Bronchial epithelial cell (primary cell): ENCODE measurements at places on chromosomes 6 and 20. TPM values are rescaled to one million over a fixed set of nuclear protein-coding genes. Genes with fewer than 3 reads are reported as not detected.

DNA sequence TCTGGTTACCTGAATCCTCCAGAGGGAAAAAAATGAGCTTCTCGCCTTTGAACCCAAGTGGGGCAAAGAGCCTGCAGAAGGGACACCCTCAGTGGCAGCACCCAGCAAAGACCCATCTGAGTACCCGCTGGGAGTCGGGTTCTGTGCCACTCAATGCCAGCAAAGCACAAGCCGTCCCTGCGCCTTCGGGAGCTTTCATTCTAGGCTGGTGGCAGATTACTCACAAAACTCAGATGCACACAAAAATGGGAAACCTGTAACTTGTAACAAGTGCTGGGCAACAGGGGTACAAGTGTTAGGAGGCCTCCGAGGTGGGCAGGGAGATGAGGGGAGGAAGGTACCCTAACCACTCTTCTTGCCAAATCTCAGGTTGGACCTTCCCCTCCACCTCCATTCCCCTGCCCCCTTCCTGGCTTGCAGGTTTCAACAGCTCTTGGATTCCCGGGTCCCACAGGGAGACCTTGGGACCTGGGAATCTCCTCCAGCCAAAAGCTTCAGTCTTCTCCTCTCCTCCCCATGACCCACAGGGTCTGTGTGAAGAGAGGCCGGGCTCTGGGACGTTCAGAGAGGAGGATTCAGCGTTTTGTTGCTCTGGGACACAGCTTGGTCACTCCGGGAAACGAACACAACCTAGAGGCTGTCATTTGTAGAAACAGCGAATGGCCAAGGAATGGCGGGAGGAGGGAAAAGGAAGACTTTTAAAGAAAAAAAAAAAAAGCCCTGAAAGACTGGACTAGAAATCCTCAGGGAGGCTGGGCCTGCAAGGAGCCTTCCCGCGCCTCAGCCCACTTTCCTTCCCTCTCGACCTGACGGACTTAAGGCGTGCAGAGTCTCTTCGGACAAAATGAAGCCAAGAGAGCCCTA, 1.2 kb upstream of the PARD6B start:
- no peak for DNase-seq

DNA sequence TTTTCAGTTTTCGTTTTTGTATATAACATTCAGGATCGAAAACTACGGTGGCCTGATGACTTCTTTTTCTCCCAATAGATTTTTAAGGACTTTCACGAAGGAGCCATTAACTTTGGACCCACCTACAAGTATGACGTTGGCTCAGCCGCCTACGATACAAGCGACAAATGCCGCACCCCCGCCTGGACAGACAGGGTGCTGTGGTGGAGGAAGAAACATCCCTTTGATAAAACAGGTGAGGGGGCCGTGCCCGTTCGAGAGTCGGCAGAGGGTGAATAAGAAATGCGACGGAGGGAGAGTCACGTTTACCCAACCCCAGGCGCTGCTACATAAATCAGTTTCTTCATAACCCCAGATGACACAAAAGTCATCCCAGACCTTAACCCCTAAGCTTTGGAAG, 91.5 kb downstream of the SERAC1 start:
- no peak for DNase-seq

DNA sequence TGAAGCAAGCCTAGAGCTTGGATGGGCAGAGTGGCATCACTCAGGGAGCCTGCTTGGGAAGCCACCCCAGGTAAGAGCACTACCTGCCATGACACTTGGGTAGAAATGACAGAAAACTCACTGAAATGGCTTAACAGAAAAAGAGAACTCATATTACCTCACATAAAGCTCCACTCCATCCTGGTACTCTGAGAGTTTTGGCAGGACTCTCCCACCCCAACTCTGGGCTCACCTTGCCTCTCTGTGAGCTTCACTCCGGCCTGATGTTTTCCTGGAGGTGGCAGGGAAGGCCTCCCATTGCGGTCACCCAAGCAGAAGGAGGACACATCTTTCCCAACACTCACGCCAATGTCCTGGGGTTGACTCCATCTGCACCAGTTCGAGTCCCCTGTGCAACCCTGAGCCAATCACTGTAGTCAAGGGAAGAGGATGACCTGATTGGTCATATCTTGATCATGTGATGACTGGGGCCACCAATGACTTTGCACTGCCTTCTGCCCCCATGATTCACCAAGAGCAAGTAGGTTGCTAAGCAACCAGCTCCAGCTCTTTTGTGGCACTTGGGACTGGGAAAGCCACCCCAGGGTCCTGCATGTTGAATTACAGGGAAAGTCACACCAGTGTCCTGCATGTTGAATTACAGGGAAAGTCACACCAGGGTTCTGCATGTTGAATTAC, 446.1 kb upstream of the SULF2 start:
- no peak for DNase-seq

GRCh38 chr6:159700970-159701369, 7.9 kb upstream of the SOD2 start:
- DNase-seq = no peak

- no peak for DNase-seq
These were observed 1075.6 kb downstream of the HACE1 start for GRCh38 chr6:103784117-103784516.

DNA sequence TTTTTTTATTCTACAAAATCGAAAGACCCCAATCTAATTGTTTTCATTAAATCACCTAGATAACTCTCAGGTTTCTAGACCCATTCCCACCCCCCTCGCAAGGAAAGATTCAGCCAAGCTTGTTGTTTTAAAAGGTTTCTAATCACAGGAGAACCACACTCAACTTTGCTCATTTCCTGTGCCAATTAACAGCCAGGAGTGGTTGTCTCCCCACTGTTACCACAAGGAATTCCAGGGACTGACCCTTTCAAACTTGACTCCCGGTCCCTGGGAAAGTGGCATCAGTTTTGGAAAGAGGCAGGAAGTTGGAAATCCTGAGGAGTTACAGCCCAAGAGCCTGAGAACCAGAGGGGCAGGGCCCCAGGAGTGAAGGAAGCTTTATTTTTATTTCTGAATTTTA, 561.3 kb upstream of the JAG1 start:
- peak; percentile 42 for DNase-seq

DNA sequence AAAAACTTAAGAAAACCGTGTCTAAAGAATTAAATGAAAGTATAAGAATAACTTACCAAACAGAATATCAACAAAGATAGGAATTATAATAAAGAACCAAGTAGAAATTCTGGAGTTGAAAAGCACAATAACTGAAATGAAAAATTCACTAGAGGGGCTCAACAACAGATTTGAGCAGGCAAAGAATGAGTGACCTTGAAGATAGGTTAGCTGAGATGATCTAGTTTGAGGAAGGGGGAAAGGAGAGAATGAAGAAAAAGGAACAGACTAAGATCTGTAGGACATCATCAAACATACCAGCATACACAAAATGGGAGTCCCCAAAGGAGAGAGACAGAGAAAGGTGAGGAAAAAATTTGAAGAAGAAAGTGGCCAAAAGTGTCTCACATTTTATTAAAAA, 37.7 kb upstream of the TULP1 start:
- no peak for DNase-seq

- peak; percentile 82 for DNase-seq
These were observed 1.7 kb downstream of the PHF10 start for GRCh38 chr6:169722362-169723199.

- DNase-seq = no peak
These were observed 38.0 kb downstream of the HIVEP2 start for GRCh38 chr6:142906945-142907470.

DNA sequence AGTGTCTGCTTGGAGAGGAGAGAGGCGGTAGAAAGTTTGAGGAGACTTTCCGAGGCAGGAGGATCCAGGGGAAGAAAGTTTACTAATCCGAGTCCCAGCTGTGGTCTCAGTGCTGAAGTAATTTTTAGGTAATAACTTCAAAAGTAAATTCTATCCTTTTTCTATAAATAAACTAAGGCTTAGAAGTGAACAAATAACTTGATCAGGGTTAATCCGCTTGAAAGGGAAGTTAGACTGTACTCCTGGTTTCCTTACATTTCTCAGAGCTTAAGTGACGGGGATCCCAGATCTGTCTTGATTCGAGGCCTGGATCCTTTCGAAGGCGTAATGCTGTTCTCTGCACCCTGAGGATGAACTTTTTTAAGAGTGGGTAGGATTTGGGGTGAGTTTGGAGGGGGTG, 2.6 kb downstream of the STK35 start:
- no peak for DNase-seq

DNA sequence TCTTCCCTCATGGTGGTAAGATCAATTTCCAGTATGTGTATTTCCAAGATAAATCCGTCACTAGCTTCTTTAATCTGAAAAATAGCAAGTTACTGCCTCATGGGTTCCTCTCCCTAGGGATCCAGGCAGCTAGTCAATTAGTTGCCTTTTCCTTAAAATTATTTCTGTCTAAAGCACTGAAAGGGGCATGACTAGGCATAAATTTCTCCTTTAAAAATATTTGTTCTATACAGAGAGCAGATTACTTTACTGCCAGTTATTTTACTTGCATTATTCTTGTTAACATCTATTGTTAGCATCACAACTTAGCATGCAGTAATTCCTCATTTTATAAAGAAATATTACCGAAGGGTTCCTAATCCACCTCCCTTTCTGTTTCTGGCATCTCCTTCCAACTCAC, 1.4 kb downstream of the MTCL3 start:
- no peak for DNase-seq

DNA sequence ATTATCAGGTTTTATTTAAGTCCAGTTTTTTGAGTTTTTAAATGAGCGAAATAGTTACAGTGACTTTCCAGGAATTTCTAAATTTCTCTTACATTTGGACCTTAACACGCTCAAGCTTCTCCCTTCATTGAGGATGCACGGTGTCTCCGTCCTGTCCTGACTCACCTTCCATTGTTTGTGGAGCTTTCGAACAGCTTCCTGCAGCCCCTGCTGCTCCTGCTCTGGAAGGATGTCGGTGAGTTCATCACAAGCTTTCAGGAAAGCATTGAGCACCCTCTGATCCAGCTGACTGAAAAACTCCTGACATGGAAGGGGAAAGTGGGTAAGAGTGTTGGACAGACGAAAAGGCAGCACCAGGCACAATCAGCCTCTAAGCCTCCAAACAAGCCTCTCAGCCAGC, 183.7 kb downstream of the SYNE1 start:
- no peak for DNase-seq

GRCh38 chr20:23267909-23268308, 82.7 kb upstream of the NXT1 start:
- no peak for DNase-seq

GRCh38 chr6:102038964-102039363, 645.5 kb downstream of the GRIK2 start:
- no peak for DNase-seq

- no peak for DNase-seq
These were observed 1.7 kb upstream of the HCK start for GRCh38 chr20:32050324-32050841.

DNA sequence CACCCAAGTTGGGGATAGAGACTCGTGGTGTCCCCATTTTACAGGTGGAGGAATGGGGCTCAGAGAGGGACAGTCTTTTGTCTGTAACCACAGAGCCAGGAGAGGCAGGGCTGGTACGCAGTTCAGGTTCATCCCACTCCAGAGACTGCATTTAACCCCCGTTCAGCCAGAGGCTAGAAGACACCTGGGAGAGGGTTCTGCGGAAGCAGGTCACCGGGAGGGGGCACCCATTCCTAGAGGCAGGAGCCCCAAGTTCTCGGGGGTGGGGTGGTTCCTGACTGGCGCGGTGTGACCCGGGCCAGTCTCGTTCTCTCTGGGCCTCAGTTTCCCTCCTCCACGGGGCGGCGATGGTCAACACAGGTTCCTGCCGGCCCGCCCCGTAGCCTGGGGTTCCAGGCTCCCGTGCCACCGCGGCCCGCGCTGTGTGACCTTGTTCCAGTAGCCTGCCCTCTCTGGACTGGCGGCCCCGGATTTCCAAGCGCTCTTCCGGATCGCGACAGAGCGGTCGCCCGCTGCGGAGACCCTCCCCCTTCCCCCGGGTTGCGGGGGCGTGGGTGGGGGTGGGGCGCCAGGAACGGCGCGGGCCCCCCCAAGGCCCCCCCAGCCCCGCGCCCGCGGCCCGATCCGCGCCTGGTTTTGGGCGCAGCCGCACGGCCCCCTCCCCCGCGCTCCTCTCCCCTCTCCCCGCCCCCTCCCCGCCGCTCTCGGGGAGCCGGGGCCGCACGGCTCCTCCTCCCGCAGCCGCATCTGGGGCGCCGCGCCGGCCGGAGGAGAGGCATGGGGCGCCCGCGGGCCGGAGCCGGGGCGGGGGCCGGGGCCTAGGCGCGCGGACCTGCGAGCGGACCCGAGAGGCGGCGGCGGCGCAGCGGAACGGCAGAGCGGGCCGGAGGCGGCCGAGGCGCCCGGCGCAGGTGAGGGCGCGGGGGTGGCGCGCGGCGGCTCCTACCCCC, at the start of gene DLGAP4:
DLGAP4 (plus strand) TSS at position 738 of the 950 bp plus-strand sequence. CDS start 125,379 bp downstream, outside the sequence.
- no peak for DNase-seq

- peak; percentile 13 for DNase-seq
These were observed 16.7 kb upstream of the LMBRD1 start for GRCh38 chr6:69813508-69813907.

DNA sequence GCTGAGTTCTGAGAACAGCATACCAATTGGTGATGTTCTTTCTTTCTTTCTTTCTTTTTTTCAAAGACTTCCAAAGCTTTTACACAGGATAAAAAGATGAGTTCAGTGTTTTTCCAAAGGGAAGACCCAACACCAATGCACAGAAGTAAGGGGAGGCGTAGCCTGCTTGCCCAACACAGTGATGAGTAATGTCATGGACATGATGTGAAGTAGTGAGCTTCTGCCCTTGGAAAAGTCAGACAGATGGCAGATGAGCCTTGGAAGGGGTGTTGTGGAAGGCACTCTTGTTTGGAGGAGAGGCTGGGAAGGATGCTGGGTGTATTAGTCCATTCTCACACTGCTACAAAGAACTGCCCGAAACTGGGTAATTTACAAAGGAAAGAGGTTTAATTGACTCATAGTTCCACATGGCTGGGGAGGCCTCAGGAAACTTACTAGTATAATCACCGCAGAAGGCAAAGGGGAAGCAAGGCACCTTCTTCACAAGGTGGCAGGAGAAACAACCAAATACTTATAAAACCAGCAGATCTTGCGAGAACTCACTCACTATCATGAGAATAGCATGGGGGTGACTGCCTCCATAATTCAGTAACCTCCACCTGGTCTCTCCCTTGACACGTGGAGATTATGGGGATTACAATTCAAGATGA, 12.6 kb downstream of the LRP11 start:
- peak; percentile 65 for DNase-seq

Gene NNAT
- not detected in 2 replicates for total RNA-seq

Gene HMGCLL1
- not detected in 2 replicates for total RNA-seq

Gene KCNB1
- not detected in 2 replicates for total RNA-seq

Gene CLIC5
- not detected in 2 replicates for total RNA-seq

Gene RHAG
- not detected in 2 replicates for total RNA-seq

Gene NKAIN2
- total RNA-seq = under 0.01 TPM in 1 of 2 replicates, not detected in the other

Gene KPNA5
- total RNA-seq = 2.2 and 3.2 TPM in 2 replicates

Gene ZBTB12
- 0.64 and 1.3 TPM in 2 replicates for total RNA-seq

Gene FGD2
- under 0.01 and 0.26 TPM in 2 replicates for total RNA-seq

Gene BMP7
- total RNA-seq = not detected in 2 replicates

Gene PGC
- not detected in 2 replicates for total RNA-seq

Gene POU5F1
- total RNA-seq = 0.53 and 1.3 TPM in 2 replicates

Gene MAFB
- 1.3 and 3.6 TPM in 2 replicates for total RNA-seq

Gene TBXT
- not detected in 2 replicates for total RNA-seq

Gene MCHR2
- not detected in 2 replicates for total RNA-seq

Gene FYN
- 38.7 and 75.0 TPM in 2 replicates for total RNA-seq
